ENCODE measurements at places on chromosomes 16 and 17.

DNA sequence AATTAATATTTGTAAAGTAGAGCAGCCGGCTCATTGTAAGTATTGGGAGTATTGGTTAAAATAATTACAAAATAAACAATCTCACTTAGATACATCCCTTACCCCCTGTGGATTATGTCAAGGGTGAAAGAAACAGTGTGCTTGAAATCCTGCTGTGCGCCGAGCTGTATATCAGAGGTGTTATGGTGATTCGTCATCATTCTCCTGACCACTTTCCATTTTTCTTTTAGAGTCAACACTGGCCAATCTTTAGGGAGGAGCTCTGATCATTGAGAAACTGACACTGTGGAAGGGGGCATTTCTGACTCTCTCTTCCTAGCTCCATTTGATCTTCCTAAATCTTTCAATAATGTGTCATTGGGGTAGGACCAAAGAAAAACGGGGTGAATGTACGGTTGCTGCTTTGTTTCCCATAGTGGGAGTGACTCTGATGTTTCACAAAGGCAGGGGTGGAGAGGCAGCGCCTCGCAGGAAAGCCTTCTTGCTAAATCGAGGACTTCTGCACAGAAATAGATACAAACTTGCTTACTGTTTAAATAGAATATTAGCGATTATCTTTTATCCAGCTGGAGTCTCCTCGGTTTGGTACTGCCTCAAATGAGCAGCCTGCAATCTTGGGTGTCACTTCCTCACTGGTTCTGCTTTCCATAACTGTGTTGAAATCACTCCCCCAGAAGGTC lies 123.4 kb downstream of the PRKCB start:
- DNase-seq: peak; percentile 24

- no peak for DNase-seq
Measured at GRCh38 chr16:65781855-65782254, 584.6 kb upstream of the CDH5 start.

GRCh38 chr17:43935926-43936261 lies 6.4 kb downstream of the PPY start:
- DNase-seq: no peak

DNA sequence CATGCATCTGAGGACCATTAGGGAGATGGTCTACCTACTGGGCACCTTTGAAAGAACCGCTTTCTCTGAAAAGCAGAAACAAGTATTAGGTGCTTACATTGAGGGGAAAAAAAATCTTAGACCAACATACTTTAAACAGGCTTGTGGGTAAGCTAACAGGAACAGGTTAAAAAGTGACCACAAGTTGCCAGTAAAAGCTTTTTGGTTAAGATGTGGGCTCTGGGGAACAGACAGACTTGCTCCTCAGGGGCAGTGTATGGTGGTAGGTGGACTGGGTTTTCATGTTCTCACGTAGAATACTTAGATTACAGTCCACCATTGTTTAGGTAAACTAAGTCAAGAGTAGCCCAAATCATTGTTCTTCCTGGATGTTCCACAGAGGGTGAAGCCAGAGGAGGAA lies 41.2 kb downstream of the REXO5 start:
- DNase-seq: no peak

DNA sequence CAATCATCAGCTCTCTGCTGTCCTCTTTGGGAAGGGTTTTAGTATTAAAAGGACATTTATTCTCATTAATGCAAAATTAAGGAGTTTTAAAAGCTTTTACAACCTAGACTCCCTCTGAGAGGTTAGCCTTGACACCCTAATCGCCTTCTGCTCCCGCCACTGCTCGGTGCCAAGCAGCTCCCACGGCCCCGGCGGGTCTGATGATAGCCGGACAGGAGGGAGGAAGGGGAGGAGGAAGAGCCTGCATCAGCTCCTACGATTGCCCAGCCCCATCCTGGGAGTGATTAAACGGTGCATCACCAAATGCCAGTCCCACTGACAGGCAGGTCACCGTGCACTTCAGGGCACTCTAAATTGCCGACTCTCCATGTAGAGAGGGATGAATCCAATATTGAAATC lies 8.3 kb downstream of the SHPK start:
- DNase-seq: no peak

- no peak for DNase-seq
Measured at GRCh38 chr17:62706598-62707424, 79.3 kb downstream of the MRC2 start.

DNA sequence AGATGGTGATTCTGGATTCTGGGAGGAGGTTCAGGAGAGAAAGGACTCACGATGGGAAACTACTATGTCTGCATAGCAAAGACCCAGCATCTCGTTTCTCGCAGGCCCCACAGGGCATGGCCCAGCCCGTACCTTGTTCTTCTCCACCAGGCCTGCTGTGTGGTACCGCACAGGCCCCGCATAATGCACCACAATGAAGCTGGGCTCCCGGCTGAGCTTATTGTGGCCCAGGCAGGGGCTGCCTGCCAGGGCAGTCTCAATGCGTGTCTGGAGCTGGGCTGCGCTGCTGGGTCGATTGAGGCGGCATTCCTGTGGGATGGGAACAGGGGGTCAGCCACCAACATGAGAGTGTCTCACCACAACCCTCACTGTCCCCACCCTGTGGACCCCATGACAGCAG lies 20.4 kb downstream of the ZNHIT3 start:
- no peak for DNase-seq

- DNase-seq: peak; percentile 48
Measured at GRCh38 chr17:74566132-74566753, 1.1 kb downstream of the CD300H start.

GRCh38 chr17:13337151-13337550 lies 264.6 kb downstream of the HS3ST3A1 start:
- no peak for DNase-seq

DNA sequence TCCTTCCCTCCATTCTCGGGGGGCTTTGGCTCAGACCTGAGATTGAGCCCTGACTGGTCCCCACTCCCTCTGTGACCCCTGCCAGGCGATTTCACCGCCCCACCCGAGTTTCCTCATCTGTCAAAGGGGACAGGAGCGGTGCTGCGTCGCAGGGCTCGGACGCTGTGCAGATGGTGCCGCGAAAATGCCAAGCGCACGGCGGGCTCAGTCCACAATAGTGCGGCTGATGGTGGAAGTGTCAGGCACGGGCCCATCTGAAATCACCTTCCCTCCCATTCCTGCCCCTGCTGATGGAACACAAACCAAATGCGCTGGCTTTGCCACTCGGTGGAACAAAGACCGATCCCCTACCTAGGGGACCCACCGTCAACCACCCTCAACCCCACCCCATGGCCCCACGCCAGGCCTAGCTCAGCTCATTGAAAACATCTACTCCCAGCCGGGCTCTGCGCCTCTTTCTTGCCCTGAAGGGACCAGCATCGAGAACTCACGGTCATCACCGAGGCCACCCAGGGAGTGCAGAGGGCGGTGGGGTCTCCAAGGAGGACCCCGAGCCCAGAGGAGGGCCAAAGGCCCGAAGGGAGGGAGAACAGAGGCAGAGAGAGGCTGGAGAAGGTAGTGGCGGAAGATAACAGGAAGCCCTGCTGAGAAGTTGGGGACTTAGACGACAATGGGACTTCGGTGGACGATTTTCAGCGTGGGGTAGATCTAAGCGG lies 1.4 kb downstream of the CARHSP1 start:
- peak; percentile 23 for DNase-seq

- no peak for DNase-seq
Measured at GRCh38 chr17:79088997-79089328, 14.3 kb downstream of the ENGASE start.

- DNase-seq: peak; percentile 61
Measured at GRCh38 chr16:47779201-47780016, 318.3 kb downstream of the PHKB start.

DNA sequence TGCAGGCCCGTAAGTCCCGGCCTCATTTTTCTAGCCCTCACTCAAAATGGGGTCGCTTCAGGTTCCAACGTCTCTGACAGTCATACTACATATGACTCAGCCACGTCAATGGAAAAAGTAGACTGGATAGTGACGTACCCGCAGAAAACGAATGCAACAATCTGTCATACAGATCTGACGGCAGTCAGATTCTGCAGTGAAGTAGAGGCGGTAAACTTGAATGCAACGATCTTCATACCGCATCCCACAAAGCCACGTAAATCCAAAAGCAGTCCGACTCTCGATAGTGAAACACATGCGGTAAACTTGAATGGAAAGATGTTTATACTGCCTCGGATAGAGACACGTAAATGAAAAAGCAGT lies 38.4 kb upstream of the ARL4D start:
- peak; percentile 88 for DNase-seq

- no peak for DNase-seq
Measured at GRCh38 chr17:50920891-50921586, 54.9 kb upstream of the TOB1 start.

- no peak for DNase-seq
Measured at GRCh38 chr17:46023783-46024388, 24.8 kb downstream of the STH start.

GRCh38 chr16:10981697-10982216 lies 37.4 kb downstream of the CLEC16A start:
- peak; percentile 79 for DNase-seq

- DNase-seq: no peak
Measured at GRCh38 chr17:38451840-38452529, 23.7 kb downstream of the ARHGAP23 start.

DNA sequence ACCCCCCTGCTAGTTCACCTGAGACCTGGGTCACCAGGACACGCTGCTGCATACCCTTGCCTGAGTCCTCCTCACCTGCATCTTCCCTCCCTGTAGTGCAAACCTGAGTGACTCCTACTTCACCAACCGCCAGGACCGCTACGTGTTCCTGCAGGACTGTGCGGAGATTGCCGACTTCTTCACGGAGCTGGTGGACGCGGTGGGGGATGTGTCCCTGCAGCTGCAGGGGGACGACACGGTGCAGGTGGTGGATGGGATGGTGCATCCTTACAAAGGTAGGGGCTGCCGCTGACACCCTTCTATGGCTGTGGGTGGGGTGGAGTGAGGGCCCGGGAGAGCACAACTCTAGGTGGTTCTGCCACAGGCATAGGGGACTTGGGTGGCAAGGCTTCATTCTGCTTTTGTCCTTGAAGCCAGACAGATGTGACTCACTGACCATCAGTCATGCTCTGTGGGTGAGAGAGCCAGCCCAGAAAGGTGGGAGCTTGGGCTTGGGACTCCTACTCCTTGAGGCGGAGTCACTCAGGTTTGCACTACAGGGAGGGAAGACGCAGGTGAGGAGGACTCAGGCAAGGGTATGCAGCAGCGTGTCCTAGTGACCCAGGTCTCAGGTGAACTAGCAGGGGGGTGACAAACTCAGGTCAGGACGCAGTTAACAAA lies 22.3 kb downstream of the PGS1 start:
- DNase-seq: no peak

Data from activated CD4-positive, alpha-beta memory T cell treated with anti-CD3 and anti-CD28 coated beads for 36 hours (primary cell).